SHP77 (cell line): ENCODE measurements at places on chromosomes 5 and 9.

DNA sequence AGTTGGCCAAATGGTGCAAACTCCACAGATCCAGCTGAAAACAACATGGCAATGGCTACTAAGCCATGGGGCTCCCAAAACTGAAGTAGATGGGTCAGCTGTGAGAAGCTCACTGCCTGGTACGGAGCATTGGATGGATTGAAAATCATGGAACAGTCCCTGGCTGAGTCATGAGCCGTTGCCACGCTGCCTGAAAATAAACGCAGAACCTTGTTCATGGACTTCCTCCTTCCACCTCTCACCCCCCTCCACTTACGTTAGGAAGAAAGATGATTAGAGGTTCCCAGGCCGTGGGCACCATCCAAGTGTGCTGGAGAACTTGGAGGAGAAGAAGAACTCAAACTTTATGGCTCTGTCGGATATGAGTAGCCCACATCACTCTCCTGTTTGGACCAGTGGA, 6.8 kb upstream of the DIPK1B start:
- no peak for DNase-seq

- no peak for DNase-seq
Observed at GRCh38 chr5:116939641-116940040, 365.0 kb upstream of the SEMA6A start.

- DNase-seq = no peak
Observed at GRCh38 chr5:116271446-116272025, 186.7 kb downstream of the COMMD10 start.

DNA sequence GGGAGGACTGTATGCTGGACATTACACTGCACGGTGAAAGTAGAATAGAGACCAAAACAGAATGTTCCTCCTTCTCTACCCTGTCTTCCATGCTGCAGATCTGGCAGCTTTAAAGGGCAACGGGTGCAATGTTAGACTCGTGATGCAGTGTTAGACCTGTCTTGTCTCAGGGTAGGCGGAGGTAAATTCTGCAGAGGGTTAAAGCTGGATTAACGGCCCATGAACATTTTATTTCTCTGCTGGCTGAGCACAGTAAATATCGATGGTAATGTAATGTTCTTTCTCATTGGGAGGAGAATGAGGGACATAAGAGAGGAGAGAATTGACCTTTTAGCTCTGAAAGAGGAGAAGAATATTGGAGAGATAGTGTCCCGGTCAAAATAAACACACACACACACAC, 178.9 kb downstream of the NMUR2 start:
- no peak for DNase-seq

DNA sequence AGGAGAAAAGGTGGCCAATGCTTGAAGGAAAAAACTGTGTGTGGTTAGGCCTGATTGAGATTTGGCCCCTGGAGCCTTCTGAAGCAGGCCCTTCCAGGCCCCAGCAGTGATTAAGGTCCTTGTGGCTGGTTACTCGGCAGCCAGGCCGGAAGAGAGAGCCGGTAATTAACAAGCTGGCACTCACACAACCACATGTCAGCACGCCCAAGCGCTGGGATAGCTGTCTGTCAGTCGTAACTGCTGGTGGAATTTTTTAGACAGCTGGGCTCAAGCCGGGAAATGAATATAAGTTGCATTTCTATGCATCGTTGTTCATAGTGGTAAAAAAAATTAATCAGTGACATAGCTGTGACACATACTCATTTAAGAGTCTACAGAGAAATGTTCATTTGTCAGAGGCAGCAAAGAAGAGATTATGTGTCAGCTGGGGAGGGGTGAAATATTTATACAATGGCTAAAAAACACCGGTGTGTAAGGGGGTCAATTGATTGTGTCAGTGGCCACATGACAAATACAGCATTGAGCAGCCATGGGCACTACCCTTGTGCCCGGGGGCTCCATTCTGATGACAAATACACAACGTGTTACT, 13.7 kb upstream of the ARAP3 start:
- peak; percentile 26 for DNase-seq

- peak; percentile 18 for DNase-seq
Observed at GRCh38 chr9:125548141-125548540, 158.9 kb downstream of the MAPKAP1 start.

DNA sequence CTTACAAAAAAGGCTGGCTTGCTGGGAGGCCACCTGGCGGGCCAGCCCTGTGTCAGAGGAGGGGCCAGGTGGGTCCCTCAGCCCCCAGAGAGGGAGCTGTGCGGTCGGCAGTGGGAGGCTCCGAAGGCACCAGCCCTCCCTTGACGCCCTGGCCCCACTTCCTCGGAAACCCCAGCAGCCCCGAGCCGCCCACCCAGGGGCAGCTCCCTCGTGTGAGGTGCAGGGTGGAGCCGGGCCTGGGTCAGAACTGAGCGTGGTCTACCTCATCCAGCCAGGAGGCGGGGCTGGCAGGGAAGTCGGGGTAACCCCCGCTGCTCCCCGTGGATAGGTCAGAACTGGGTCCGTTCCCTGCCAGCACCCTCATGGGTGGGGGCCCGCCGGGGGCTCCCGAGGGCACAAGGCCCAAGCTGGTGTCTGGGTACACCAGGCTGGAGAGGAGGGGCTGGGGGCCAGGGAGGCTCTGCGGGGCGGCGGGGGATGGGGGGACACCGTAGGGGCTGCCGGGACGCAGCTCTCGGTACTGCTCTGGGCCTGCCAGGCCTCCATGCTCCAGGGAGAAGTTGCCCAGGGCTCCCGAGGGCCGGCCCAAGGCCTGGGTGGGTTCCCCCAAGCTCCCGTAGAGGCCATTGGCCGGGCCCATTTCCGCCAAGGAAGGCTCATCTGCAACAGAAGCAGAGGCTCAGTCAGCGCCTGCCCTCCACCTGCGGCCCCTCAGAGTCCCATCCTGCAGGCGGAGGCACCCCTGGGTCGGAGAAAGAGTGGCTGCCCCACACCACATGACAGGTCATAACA, 7.6 kb downstream of the LHX3 start:
- DNase-seq = no peak

DNA sequence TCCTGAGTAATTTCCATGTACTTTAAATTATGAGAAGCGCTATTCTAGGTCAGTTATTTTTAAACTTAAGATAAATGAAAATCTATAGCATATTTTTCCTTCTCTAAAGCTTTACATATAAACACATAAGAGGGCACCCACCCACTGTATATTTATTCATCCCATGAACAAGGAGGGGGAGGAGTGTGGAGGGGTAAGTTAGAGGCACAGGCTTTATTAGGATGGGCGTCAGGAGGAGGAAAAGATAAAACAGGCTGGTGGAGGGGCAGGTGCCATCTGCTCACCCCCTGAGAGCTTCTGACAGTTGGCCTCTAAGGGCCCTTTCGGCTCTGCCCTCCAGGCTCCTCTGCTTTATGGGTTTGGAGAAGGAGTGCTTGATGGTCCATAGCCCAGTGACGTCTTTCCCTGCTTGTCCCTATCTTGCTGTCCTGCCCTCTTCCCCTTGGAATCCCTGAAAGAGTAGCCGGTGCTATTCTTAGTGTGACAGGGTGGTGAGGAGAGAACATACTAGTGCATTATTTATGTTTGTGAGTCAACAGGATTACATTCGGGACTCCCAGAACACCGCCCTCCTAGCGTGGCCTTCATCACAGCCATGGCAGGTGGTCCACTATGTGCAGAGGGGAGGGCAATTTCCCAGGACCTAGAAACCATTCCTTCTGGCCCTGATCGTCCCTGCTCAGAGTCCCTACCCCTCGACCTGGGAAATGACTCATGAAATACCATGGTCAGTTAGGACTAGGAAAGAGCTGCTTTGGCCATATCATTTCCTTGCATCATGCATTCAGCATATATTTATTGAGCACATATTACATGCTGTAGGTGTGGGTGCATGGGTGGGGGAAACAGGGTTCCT, 7.9 kb upstream of the SYNPO start:
- DNase-seq = no peak

GRCh38 chr9:3138231-3139229, 294.6 kb upstream of the PUM3 start:
- no peak for DNase-seq
